Stimulated activated CD8-positive, alpha-beta memory T cell treated with anti-CD3 and anti-CD28 coated beads, Interleukin-2, amount 100 ng/mL, for 1 hour (primary cell): ENCODE measurements at places on chromosomes 2 and 18.
A peak's percentile ranks its signal among the peaks of the same experiment; 100 is the strongest.

- no peak for DNase-seq
Observed at GRCh38 chr2:47486841-47487497, 84.0 kb downstream of the MSH2 start.

- no peak for DNase-seq
Observed at GRCh38 chr2:164773091-164773490, 68.5 kb downstream of the COBLL1 start.

GRCh38 chr2:108607706-108608301, 73.5 kb downstream of the LIMS1 start:
- peak; percentile 13 for DNase-seq

DNA sequence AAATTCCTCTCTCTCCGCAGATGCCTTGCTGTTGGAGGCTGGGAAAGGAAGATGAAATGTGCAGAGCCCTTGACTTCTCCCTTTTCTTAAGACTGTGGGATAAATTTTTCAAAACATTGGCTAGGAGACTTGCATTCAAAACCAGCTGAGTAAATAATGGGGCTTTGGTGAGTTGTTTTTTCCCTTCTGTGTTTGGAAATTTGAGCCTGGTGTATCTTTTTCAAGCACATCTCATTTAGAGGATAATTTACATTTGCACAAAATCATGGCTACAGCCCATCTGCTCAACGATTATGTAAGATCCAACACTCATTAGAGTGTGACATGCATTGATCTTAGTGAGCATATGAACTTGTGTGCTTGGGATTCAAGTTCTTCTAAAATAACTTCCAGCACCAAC, 112.1 kb upstream of the ATP8B1 start:
- no peak for DNase-seq

DNA sequence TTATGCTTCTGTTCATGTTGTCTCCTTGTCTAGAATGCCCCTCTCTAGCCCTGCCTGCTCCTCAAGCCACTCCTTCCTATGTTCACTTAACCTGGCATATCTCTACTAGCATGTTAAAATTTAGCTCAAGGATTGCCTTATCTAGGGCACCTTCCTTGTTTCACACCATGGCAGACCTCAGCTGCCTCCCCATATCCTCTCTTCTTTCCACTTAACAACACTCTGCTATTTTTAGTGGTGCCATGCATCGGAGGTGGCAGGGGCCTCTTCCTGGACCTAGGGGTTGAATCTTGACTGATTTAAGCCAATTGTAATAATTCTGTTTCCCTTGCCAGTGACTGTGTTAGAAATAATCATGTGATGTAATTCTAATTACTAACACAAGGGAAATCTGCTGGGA, 36.9 kb upstream of the FAM98A start:
- no peak for DNase-seq

DNA sequence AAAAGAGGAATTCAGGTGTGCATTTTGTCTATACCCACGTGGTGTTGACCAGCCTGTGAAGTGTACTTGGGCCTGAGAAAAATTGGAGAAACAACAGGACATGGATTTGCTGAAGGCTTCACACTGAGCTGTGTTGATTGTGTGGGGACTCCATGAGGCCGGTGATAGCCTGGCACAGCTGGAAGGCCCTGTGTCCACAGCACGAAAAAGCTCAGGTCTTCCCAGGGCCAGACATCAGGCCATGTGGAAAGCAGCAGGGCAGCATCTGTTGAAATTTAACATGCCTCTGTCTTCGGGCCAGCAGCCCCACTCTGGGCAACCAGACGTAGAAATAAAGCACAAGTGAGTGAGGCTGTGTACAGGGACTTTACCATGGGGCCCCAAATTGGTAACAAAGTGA, 84.1 kb downstream of the HS6ST1 start:
- DNase-seq: no peak

DNA sequence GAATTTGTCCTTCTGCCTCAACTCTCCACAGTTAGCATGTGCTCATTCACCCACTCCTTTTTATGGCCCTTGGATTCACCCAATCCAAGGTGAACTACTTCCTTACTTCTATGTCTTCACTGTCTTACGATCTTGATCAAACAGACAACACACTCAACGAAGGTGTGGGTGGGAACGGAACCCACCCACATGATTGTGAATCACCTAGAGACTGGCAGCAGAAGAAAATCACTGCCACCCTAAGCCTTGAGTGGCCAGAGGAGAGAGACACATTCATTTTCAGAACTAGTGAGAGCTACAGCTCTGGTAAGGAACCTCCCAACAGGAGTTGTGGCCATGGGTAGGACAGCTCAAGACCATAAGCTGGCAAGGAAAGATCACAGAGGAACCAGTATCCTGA, 194.3 kb downstream of the PLCL1 start:
- DNase-seq: no peak

DNA sequence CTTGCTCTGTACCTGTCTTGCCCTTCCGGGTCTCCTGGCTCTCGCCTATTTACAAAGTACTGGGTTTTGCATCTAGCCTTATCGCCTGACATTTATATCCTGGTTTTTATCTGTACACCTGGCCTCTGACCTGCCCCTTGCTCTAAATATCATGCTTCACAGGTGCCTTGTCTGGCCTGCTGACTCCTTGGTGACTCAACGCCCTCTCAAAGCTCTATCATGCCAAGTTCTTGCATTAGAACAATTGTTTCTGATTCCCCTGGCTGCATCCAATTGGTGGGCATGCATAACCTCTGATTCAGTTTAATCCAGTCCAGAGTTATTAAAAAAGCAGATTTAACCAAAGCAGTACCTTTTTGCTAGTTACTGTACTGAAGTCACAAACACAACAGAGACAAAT, 113.9 kb upstream of the CCDC68 start:
- no peak for DNase-seq

DNA sequence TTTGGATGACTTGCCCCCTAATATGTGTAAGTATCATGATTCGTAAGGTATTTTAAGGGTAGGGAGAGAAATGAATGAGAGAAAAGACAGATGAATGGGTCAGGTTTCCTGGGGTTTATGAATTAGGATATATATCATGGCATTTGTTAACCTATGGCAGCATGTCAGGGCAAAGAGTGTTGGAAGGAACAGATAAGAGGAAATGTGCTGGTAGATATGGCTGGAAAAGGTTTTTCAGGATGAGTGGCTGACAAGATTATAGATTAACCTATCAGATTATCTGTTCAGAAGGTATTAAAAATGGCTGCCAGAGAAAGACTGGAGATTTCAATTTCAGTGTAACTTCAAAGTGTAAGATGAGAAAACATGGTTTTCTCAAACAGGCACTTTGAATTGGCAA, 67.8 kb downstream of the SRBD1 start:
- DNase-seq: no peak

DNA sequence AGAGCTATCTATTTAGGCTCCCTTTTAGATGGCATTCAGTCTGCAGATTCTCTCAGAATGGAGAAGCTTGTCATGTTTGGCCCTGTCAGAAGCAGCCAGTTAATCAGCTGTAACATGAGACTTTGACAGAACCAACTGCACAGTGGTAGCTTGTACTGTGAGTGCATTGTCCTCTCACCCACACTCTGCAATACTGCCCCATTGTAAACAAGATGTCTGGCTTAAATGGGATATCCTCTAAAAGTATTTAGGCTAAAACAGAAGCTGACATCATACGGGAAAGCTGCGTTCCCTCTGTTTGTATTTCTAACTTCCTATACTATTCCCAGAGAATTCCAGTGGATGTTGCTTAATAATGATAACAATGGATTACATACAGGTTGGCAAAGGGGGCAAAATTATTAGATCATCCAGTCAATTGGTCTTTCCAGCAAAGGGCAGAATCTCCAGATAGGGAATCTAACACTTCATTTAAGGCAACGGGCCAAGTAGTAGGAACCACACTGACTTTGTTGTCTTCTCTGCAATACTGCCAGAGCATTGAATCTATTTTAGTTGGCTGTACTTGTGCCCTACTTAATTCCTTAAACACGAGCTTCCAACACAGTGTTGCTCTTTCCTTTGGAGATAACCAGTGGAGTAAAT, 15.4 kb upstream of the STAT4 start:
- DNase-seq: no peak
